ENCODE measurements at places on chromosomes 5 and 9. TPM values are rescaled to one million over a fixed set of nuclear protein-coding genes. Genes with fewer than 3 reads are reported as not detected.

- no peak overlapping the region for H3K27ac ChIP-seq
- H3K4me1 ChIP-seq: no peaks in the 10 kb centered on the region
- DNase-seq: no peak
- H3K36me3 ChIP-seq: no peaks in the 10 kb centered on the region
These were observed 49.0 kb upstream of the CTXN3 start for GRCh38 chr5:127599847-127600246.

The IL33 gene
- total RNA-seq: 0.05 TPM

GRCh38 chr5:179313849-179314521 lies 31.3 kb downstream of the ADAMTS2 start:
- no peaks in the 10 kb centered on the region for H3K36me3 ChIP-seq
- H3K4me1 ChIP-seq: no peaks in the 10 kb centered on the region
- no peak overlapping the region for H3K4me3 ChIP-seq
- no peaks in the 10 kb centered on the region for H3K27me3 ChIP-seq
- no peak for DNase-seq

The ANGPTL2 gene
- total RNA-seq: 21.3 TPM

The ARL15 gene
- total RNA-seq: 21.5 TPM

DNA sequence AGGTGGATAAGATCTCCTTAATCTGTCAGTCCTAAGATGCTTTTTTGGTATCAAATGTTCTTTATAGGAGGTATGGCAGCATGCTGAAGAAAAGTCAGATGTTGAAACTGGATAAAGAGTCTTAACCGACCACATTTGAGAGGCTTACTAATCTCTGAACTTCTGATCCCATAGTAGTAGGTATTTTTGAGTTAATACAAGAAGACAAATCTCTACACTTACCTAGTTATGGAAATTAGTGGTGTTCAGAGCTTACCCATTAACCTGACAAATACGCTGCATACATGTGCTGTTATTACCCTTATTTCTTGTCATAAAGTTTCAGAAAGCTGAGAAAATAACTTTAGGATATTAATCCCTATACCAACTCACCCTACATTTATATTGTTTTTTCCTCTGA lies 83.0 kb downstream of the ISL1 start:
- no peak overlapping the region for H3K27ac ChIP-seq
- H3K36me3 ChIP-seq: no peaks in the 10 kb centered on the region
- no peaks in the 10 kb centered on the region for H3K27me3 ChIP-seq
- H3K4me3 ChIP-seq: no peak overlapping the region
- no peaks in the 10 kb centered on the region for H3K4me1 ChIP-seq

GRCh38 chr9:123353984-123354591 lies 1.9 kb upstream of the CRB2 start:
- peak; percentile 88 for DNase-seq
- H3K4me3 ChIP-seq: no peak overlapping the region
- H3K36me3 ChIP-seq: no peaks in the 10 kb centered on the region

- no peaks in the 10 kb centered on the region for H3K27me3 ChIP-seq
- no peak overlapping the region for H3K27ac ChIP-seq
- peaks cover 74% of the 10 kb centered on the region for H3K36me3 ChIP-seq
These were observed 85.9 kb downstream of the SETX start for GRCh38 chr9:132268725-132269352.

GRCh38 chr9:108905494-108905893 lies 28.4 kb downstream of the ELP1 start:
- DNase-seq: no peak
- no peaks in the 10 kb centered on the region for H3K27me3 ChIP-seq
- H3K36me3 ChIP-seq: peaks cover 45% of the 10 kb centered on the region
- peaks cover 14% of the 10 kb centered on the region for H3K4me1 ChIP-seq
- H3K4me3 ChIP-seq: no peak overlapping the region

DNA sequence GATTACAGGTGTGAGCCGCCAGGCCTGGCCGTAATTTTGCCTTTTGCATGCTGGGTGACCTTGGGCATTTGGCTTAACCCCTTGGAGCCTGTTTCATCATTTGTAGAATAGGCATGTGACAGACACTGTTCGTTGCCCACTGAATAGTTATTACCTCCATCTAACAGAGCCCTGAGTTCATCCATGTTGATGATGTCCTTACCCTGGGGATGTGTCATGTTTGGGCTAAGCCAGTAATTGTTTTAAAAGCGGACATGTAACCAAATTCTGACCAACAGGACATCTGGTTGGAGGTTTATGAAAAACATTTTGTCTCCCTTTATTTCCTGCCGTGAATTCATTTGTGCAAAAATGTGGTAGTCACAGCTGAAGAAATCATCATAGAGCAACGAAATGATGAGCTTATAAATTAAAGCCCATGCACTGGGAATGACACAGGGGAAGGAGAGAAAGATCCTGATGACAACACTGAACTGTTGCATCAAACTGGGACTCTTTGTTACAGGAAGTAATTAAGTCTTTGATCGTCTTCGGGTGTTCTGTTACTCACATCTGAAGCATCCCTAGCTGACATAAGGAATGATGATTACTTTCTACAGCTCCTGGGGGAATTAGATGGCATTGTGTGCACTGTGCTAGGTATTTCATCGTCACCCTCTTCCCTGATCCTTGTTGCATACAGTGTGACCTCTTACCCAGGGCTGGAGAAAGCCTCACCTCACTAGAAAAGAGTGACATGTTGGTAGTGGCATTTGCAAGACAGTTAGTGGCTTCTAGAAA lies 117.8 kb downstream of the FGF18 start:
- no peak overlapping the region for H3K4me3 ChIP-seq
- no peak overlapping the region for H3K27ac ChIP-seq
- no peaks in the 10 kb centered on the region for H3K36me3 ChIP-seq
- peaks cover 19% of the 10 kb centered on the region for H3K4me1 ChIP-seq
- no peaks in the 10 kb centered on the region for H3K27me3 ChIP-seq

DNA sequence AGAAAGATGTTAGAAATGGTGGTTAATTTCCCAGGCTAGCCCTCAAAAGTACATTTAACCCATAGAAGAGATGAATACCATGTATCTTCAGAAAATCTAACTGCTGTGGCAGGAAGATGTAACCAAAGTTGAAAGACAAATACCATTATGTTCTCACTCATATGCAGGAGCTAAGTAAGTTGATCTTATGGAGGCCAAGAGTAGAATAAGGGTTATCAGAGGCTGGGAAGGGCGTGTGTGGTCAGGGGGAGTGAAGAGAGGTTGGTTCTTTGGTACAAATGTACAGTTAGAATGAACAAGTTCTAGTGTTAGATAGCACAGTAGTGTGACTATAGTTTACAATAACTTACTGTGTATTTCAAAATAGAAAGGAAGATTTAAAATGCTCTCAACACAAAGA lies 61.7 kb downstream of the CDC14B start:
- no peak for DNase-seq
- H3K36me3 ChIP-seq: peaks cover 26% of the 10 kb centered on the region
- no peak overlapping the region for H3K4me3 ChIP-seq
- H3K4me1 ChIP-seq: no peaks in the 10 kb centered on the region

DNA sequence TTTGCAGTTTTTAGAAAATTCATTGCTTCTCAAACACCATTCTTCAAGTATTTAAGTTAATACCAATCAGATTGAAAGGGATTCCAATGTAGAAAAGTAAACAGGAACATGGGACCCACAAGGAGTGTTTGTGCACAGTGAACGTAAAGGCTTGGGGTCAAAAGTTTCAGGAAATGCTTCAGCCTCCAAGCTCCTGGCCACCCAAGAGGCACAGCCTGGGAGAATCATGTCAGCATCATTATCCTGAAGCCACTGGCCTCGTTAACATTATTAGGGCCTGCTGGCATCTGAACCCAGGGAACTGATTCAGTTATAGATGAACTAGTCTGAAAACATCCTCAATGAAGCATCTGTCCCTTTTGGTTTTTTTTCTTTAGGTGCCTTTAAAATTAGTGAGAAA lies 122.9 kb downstream of the NXNL2 start:
- no peak for DNase-seq
- no peaks in the 10 kb centered on the region for H3K4me1 ChIP-seq

GRCh38 chr5:150180241-150181026 lies 9.4 kb upstream of the SLC6A7 start:
- H3K27ac ChIP-seq: no peak overlapping the region
- peaks cover 28% of the 10 kb centered on the region for H3K4me1 ChIP-seq
- H3K27me3 ChIP-seq: no peaks in the 10 kb centered on the region

The ECPAS gene
- total RNA-seq: 123 TPM

The HAVCR1 gene
- total RNA-seq: not detected

The CLTB gene
- total RNA-seq: 29.6 TPM

The LVRN gene
- total RNA-seq: 0.53 TPM

DNA sequence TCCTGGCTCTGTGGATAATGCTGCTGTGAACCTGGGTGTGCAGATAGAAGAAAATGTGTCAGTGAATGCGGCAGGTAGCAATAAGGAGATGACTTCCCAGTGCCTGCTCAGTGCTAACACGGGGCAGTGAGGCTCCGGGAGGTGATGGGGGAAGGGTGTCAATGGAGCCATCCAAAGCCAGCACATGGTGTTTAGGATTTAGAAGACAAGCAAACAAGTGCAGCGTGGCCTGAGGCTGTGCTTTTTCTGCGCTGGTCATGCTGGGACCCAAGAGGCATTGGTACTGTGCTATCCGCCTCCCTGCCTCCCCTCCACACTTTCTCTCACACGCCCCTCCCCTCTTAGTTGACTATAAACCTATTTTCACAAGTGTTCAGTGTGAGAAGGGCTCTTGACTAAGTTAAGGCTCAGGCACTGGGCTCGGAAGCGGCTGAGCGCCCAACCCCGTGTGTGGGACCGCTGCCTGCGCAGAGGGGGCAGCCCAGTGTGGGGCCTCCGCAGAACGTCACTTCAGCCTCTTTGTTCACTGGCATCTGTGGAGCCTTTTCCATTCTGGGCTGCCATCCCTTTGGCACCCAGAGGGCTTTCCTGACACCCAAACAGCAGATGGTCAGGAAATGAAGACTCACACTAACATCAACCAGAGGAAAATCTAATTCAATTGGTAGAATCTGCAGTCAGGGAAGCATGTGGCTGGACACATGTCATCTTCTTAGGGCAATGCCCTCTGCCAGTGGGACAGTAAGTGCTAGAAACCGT lies 21.8 kb upstream of the NINJ1 start:
- no peaks in the 10 kb centered on the region for H3K36me3 ChIP-seq
- H3K4me1 ChIP-seq: no peaks in the 10 kb centered on the region
- peaks cover 2% of the 10 kb centered on the region for H3K27me3 ChIP-seq
- DNase-seq: no peak
- H3K4me3 ChIP-seq: no peak overlapping the region
- H3K27ac ChIP-seq: no peak overlapping the region

GRCh38 chr5:80149161-80149609 lies 106.7 kb downstream of the SERINC5 start:
- H3K4me3 ChIP-seq: no peak overlapping the region
- no peaks in the 10 kb centered on the region for H3K36me3 ChIP-seq
- no peaks in the 10 kb centered on the region for H3K27me3 ChIP-seq
- H3K27ac ChIP-seq: no peak overlapping the region

- peak; percentile 60 for DNase-seq
- no peaks in the 10 kb centered on the region for H3K27me3 ChIP-seq
- H3K36me3 ChIP-seq: peaks cover 2% of the 10 kb centered on the region
- H3K27ac ChIP-seq: peak overlapping the region; percentile 83
- peak overlapping the region; percentile 75 for H3K4me3 ChIP-seq
- no peaks in the 10 kb centered on the region for H3K4me1 ChIP-seq
These were observed 701 bp upstream of the ZNF462 start for GRCh38 chr9:106862110-106862820.

The IL9 gene
- not detected for total RNA-seq

DNA sequence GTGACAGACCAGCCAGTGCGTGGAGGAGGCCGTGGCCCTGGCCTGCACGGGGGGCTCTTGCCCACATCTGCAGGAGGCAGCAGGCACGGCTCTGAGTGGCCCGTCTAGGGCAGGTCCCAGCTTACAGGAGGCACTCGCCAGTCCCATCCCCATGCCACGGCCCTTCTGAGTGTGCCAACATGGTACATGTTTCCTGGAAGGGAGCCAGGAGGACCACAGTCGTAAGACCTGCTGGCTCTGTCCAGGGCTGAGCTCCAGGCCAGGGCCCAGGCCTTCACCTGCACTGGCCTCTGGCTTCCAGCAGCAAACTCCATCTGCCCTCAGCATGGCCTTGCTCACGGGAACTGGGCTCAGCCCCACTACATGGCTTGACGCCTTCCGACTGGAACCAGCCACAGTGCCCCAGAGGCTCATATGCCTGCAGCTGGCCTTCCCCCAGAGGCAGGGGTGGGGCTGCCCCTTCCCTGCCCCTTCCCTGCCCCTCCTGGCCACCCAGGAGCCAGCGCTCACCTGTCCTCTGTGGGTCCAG lies 3.8 kb downstream of the NKD2 start:
- no peak overlapping the region for H3K4me3 ChIP-seq

The PLAC8L1 gene
- 0.33 TPM for total RNA-seq

The RBM18 gene
- total RNA-seq: 29.4 TPM

The CTNND2 gene
- total RNA-seq: not detected

- H3K36me3 ChIP-seq: no peaks in the 10 kb centered on the region
- H3K4me1 ChIP-seq: peaks cover 59% of the 10 kb centered on the region
- H3K27ac ChIP-seq: no peak overlapping the region
These were observed 93.4 kb upstream of the ITGA2 start for GRCh38 chr5:52895572-52896413.

GRCh38 chr5:5063533-5063953 lies 76.6 kb upstream of the ADAMTS16 start:
- no peaks in the 10 kb centered on the region for H3K36me3 ChIP-seq
- no peak overlapping the region for H3K4me3 ChIP-seq
- DNase-seq: no peak
- no peak overlapping the region for H3K27ac ChIP-seq
- H3K27me3 ChIP-seq: no peaks in the 10 kb centered on the region
- H3K4me1 ChIP-seq: no peaks in the 10 kb centered on the region

DNA sequence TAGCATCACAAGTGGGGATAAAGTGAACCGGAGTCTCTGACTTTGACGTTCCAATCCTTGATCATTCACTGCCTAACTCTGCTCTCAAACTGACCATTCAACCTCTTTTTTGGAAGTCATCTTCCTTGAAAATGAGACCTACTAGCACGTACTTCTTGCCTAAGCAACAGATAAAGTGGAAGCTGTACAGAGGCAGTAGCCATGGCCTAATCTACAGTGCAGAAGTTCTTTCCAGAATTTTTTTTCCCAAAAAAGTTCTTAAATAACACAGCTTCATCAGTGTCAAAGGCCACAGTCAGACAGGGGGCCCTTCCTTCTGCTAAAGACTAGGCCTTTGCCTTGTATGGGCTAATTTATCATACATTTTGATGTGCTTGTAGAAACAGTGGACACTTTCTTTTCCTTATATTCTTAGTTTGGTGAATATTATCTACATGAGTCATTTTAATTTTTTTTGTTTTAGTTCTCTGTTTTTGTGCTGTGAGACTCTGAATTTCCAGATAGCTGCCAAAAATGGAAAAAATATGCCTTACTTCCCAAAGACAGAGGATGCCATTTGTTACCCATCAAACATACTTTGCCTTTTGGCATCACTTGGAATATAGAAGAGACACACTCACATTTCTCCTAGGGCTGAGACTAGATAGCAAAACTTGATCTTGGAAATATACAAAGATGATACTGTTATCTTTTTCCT lies 96.3 kb upstream of the VCAN start:
- H3K4me3 ChIP-seq: no peak overlapping the region
- no peaks in the 10 kb centered on the region for H3K27me3 ChIP-seq
- no peak for DNase-seq

DNA sequence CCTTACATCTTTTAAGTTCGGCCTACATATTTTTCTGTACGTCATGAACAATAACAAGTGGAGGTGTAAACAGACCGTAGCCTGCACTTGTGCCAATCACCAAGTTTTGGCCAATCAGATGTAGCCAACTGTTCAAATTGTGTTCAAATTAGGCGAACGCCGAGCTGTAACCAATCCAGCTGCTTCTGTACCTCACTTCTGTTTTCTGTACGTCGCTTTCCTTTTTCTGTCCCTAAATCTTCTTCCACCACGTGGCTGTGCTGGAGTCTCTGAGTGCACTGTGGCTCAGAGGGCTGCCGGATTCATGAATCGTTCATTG lies 26.4 kb downstream of the TRIM14 start:
- H3K4me3 ChIP-seq: no peak overlapping the region
- no peaks in the 10 kb centered on the region for H3K4me1 ChIP-seq
- H3K27me3 ChIP-seq: no peaks in the 10 kb centered on the region

The SLC46A2 gene
- total RNA-seq: not detected

The MAMDC2 gene
- 9.0 TPM for total RNA-seq

The ITK gene
- not detected for total RNA-seq
